ENCODE measurements at places on chromosomes 5 and 9. TPM values are rescaled to one million over a fixed set of nuclear protein-coding genes. Genes with fewer than 3 reads are reported as not detected.

GRCh38 chr9:113614843-113615648 is 151.5 kb downstream of the RGS3 start:
- no peak overlapping the region for H3K4me3 ChIP-seq
- peak overlapping the region; percentile 13 for H3K27ac ChIP-seq
- H3K36me3 ChIP-seq: no peaks in the 10 kb centered on the region
- no peak for DNase-seq
- H3K4me1 ChIP-seq: peaks cover 51% of the 10 kb centered on the region

Gene LPAR1
- total RNA-seq: not detected

DNA sequence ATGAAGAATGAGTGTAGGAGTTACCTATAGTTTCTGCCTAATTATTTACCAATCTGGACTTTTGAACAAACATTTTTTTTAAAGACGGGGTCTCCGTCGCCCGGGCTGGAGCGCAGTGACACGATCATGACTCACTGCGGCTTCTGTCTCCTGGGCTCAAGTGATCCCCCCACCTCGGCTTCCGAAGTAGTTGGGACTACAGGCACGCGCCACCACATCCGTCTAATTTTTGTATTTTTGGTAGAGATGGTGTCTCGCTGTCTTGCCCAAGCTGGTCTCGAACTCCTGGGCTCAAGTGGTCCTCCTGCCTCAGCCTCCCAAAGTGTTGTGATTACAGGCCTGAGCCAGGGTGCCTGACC is 1.5 kb downstream of the CTNNA1 start:
- H3K36me3 ChIP-seq: peaks cover 15% of the 10 kb centered on the region
- peak overlapping the region; percentile 71 for H3K4me3 ChIP-seq
- peaks cover 26% of the 10 kb centered on the region for H3K4me1 ChIP-seq
- no peaks in the 10 kb centered on the region for H3K27me3 ChIP-seq

- H3K36me3 ChIP-seq: no peaks in the 10 kb centered on the region
- H3K4me1 ChIP-seq: no peaks in the 10 kb centered on the region
- H3K27ac ChIP-seq: no peak overlapping the region
- H3K27me3 ChIP-seq: peaks cover 3% of the 10 kb centered on the region
- DNase-seq: no peak
Measured at GRCh38 chr5:72151169-72151568, 43.9 kb downstream of the MAP1B start.

DNA sequence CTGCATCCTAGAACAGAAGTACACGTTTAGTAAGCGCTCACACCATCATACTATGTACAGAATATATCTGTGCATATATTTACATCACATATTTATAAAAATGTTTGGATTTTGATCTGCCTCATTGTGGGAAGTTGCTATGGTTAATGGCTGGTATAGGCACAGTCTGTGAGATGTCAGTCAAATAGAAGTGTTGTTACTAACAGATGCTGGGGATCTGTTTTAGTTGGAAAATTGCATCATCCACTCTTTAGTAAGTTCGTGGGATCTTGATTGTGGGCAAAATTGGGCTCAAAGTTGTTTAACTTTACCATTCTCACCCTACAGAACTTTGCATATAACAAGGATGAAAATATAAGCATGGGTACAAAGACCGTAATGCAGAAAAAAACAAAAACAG is 76.4 kb upstream of the DPYSL3 start:
- DNase-seq: no peak
- no peaks in the 10 kb centered on the region for H3K4me1 ChIP-seq
- no peak overlapping the region for H3K4me3 ChIP-seq
- H3K36me3 ChIP-seq: no peaks in the 10 kb centered on the region
- no peaks in the 10 kb centered on the region for H3K27me3 ChIP-seq
